AG09309 (cell line): ENCODE measurements at places on chromosomes 1 and 21.
A peak's percentile ranks its signal among the peaks of the same experiment; 100 is the strongest.

- no peak for DNase-seq
These were observed 317.6 kb upstream of the PROX1 start for GRCh38 chr1:213669964-213670691.

DNA sequence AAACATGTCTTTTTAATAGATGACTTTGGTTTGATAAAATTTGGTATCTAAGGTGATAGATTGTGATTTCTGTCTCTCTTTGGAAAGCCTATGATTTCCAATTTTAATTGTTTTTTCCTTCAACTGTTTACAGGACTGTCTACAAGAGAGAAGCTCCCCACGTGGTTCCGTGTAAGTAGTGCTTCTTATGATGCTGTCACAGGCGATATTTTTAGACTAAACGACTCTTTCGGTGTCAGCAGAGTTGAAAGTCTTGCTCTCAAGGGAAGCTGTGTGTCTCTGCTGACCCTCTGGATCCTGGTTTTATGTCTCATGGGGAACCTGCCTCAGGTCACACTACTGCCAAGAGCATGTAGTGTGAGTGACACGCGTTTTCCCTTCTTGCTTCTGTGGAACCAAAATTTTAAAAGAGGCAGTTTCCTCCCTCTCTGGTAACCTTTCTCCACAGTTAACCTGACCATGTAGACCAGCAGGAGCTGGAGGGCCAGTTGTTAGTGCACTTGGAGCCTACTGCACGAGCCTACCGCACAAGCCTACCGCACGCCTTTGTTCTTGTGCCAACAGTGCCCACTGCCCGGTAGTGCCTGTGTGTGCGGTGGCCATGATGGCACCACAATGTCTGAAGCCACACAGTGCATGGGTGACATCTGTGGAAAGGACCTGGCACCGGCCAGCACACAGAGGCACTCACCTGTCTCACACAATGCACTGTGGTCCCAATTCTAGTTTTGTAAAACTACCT is 91.9 kb downstream of the PCBP3 start:
- no peak for DNase-seq

- DNase-seq, result no peak
These were observed 860 bp downstream of the TMEM63A start for GRCh38 chr1:225881081-225881958.

DNA sequence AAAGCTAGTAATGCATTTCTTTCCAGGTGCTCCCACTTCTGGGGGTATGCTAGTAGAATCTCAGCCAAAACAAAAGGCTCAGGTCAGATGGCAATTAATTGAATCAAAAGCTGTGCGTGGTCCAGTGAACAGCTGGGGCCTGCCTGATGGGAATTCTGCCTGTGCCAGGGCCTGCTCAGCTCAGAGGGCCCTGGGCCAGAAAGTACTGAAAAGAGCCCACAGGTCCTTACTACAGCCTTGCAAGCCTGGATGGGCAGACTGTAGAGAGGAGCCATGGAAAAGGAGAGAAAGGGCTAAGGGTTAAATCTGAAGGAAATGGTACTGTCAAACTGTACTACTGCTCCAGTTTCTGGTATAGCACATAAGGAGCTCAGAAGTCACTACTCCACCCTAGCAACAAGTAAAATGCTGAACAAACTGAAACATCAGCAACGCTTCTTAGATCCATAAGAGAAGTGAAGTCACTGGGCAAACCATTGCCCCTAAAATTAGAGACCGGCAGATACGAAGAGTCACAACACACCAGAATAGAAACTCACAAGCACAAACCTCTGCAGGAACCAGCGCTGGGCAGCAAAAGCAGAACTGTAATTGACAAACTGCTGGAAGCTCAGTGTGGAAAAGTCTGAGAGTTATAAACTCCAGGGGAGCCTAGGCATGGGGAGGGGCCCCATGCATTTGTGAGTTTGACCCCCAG is 121.1 kb upstream of the SYT6 start:
- no peak for DNase-seq

DNA sequence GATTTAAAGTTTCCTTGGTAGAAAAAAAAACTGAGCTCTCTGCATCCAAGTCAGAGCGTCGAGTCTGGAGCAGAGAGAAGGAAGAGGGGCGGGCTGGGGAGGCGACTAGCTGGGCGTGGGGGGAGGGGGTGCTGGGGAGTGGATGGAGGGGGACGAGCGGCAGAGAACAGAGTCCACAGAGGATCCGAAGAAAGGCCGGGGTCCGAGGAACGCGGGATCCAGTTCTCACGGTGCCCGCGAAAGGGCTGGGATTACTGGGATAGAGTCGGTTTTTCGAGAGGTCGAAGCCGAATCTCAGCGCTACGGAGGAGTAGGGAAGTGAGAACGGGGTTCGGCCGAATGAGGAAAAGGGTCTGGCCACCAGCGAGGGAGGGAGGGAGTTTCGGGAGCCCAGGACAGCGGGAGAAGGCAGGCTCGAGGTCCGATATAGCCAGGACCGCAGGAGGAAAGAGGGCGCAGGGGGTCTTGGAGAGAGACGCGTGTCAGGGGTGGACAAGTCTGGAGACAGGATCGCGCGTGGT is 665 bp downstream of the DAB1 start:
- no peak for DNase-seq

- no peak for DNase-seq
These were observed 51.5 kb downstream of the APP start for GRCh38 chr21:26118938-26119540.

GRCh38 chr1:36464605-36465393 is 615 bp upstream of the MRPS15 start:
- DNase-seq, result no peak

DNA sequence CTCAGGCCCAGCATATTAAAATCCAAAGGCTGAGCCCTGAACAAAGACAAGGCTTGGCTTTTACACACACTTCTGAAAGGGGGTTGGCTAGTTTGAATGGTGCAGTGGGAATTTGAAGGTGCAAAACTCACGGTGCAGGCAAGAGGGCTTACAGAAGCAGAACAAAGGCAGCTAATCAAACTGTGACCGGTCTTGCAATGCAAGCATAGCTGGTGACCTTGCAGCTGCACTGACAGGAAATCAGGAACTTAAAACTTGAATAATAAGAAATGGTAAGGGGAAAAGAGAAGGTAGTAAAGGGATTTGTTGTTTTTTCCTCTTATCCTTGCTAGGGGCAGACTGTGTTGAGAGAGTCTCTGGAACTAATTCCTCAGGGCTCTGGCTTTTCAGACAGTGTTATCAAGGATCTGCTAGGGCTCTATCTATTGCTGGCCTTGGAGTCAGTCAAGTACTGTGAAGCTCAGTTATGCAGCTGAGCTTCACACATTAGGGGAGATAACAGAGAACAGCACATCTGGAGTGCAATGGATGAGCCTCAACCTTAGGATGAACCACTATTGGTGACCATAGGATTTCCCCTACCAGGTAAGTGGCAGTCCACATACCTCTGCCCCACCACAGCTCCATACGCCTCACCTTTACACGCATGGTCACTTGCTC is 97.6 kb downstream of the PPIAL4G start:
- no peak for DNase-seq

DNA sequence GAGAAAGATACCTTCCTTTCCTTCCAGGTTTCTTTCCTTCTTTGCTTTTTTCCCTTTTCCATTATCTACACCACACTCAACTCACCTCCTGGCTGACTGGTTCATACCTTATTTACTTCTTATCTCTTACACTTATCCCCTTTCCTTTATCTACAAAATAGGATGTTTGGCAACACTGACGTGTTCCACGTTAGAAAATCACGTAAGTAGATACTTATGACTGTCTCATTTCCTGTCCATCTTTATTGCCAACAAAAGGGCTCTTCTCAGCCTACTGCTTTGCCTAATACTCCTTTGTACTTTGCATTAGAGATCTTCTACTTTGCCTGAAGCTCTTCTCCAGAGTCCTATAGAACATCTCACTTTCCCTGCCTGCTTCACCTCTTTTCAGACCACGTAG is 25.1 kb downstream of the SYNJ1 start:
- peak; percentile 39 for DNase-seq
